ENCODE measurements at places on chromosomes 1 and 21.
A peak's percentile ranks its signal among the peaks of the same experiment; 100 is the strongest.

DNA sequence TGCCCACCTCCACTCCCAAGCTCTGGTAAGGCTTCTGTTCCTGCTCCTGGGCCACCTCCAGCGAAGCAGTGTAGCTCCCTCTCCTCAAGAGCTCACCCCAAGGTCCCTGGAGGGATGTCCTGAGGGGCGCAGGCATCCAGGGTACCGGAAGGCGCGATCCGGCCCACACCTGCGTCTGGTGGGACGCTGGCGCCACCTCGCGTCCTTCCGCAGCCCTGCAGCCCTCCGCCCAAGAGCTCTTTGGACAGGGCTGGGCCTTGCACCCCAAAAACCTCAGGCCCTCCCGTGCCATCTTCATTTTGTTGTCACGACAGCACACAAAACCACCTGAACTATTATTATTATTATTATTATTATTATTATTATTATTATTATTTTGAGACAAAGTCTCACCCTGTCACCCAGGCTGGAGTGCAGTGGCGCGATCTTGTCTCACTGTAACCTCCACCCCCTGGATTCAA lies 49.2 kb upstream of the PAX7 start:
- peak; percentile 21 for DNase-seq

DNA sequence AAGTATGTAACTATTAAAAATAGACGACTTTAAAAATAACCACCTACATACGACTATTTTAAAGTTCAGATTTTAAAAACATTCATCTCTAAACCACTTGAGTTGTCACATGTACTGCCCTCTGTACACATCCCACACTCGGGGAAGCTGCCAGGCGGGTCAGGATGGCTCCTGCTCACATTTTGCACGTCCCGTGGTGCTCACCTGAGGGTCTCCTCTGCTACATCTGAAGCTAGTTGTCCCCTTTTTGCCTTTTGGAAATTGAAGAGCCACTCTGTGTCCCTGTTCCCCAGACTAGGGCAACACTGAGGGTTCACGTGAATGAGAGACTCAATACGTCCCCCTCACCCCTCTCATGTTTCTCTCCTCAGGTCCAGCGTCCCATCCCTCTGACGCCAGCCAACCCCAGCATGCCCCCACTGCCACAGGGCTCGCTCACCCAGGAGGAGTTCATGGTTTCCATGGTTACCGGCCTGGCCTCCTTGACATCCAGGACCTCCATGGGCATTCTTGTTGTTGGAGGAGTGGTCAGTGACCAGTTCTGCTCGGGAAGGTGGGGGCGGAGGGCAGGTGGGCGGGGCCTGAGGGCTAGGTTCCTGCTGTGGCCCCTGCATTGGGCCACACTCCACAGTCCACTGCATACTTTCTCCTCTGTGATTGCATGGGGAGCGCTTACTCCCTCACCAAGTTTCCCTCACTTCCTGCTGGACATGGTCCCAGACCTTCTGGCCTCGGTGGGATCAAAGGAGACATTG lies 13.0 kb upstream of the MIIP start:
- DNase-seq, result peak; percentile 44

- no peak for DNase-seq
Measured at GRCh38 chr1:177569476-177569875, 398.7 kb downstream of the BRINP2 start.

GRCh38 chr1:239058190-239058589 lies 328.2 kb upstream of the CHRM3 start:
- DNase-seq, result no peak

DNA sequence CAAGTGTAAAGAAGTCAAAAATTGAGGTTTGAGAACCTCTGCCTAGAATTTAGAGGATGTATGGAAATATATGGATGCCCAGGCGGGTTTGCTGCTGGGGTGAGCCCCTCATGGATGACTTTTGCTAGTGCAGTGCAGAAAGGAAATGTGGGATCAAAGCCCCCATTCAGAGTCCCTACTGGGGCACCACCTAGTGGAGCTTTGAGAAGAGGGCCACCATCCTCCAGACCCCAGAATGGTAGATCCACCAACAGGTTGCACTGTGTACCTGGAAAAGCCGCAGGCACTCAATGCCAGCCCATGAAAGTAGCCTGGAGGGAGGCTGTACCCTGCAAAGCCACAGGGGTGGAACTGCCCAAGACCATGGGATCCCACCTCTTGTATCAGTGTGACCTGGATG lies 330.7 kb upstream of the DPYD start:
- DNase-seq, result no peak

GRCh38 chr1:12566484-12567287 lies 51.3 kb downstream of the DHRS3 start:
- no peak for DNase-seq

GRCh38 chr1:38919130-38919529 lies 22.5 kb downstream of the RHBDL2 start:
- DNase-seq, result peak; percentile 49

GRCh38 chr1:1200876-1201810 lies 5.2 kb downstream of the TNFRSF18 start:
- DNase-seq, result peak; percentile 31

DNA sequence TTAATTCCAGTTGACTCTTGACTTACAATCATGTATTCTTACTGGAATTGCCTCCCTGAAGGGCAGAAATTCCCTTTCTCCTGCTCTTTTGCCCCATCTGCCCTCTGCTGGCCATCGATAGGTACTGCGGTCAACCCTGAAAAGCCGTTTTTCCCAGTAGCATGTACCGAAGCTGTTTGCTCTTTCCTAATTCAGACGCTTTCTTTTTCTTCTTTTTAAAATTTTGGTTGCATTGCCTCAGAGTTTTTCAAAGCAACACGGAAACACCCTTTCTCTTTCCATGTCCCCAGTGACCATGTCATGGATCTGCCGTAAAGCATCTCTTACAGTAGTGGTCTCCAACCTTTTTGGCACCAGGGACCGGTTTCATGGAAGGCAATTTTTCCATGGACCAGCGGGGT lies 164.2 kb upstream of the C1orf21 start:
- peak; percentile 28 for DNase-seq

DNA sequence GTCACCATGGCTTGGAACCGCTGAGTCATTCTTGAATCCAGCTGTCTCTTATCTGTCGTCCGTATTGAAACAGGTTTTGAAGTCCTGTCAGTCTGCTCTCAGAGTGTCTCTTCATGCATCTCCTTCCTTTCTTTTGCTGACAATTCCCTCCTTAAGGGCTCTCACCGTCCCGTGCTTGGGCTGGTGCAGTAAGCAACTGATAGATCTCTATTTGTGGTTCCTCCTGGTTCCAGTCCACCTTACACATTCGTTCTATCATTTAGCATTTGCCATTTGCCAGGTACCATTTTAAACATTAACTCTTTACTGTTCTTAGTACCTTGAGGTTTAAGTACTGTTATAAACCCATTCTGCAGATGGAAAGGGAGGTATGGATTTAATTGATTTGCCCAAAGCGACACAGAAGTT lies 88.9 kb downstream of the DYRK1A start:
- DNase-seq, result no peak

GRCh38 chr1:206554211-206554610 lies 46.9 kb downstream of the RASSF5 start:
- DNase-seq, result no peak

- DNase-seq, result no peak
Measured at GRCh38 chr21:37408464-37409193, 42.1 kb downstream of the DYRK1A start.

GRCh38 chr1:66090859-66091457 lies 298.3 kb downstream of the PDE4B start:
- DNase-seq, result no peak

DNA sequence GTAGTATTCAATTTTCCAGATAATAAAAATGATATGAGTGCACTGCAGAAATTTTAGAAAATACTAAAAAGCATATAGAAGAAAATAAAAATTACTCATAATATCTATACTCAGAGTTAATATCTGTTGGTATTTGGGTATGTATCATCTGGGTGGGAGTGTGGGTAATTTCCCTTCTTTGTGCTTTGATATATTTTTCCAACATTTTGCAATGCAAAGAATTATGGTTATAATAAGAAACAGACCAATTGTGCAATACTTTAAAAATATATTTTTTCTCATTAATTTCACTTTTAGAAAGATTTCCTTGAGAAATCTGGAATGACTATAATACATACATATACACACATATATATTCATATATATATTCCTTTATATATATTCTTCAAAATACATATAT lies 665.7 kb downstream of the ADGRL2 start:
- no peak for DNase-seq

- DNase-seq, result no peak
Measured at GRCh38 chr1:154607106-154607608, 829 bp downstream of the ADAR start.

GRCh38 chr1:243930822-243931671 lies 81.0 kb upstream of the AKT3 start:
- peak; percentile 76 for DNase-seq

DNA sequence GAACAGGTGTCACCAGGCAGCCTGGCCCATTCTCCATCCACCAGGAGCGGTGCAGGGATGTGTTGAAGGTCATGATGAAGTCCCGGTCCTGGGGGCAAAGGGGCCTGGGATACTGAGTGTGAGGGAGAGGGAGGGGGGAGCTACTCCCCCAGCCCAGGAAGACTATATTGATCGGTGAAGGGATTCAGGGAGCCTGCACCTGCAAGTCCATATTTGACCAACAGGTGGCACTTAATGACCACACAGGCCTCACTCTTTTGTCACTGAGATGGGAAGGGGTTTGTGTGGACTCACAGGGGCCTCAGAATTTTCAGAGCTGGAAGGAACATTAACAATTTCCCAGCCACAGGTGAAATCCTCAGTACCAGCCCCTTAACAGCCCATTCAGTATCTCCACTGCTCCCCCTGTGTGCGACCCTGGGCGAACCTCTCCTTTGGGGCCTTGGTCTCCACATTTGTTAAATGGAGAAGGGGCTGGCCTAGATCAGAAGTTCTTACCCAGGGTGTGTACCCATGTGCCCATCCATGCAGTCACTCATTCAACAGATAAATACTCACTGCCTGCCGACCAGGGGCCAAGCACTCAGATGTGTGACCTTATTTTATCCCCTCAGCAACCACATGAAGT lies 55.6 kb downstream of the NKAIN1 start:
- DNase-seq, result peak; percentile 55

GRCh38 chr1:36151845-36152203 lies 2.5 kb upstream of the TRAPPC3 start:
- peak; percentile 63 for DNase-seq

GRCh38 chr1:73627723-73628122 lies 570.3 kb downstream of the LRRIQ3 start:
- no peak for DNase-seq

DNA sequence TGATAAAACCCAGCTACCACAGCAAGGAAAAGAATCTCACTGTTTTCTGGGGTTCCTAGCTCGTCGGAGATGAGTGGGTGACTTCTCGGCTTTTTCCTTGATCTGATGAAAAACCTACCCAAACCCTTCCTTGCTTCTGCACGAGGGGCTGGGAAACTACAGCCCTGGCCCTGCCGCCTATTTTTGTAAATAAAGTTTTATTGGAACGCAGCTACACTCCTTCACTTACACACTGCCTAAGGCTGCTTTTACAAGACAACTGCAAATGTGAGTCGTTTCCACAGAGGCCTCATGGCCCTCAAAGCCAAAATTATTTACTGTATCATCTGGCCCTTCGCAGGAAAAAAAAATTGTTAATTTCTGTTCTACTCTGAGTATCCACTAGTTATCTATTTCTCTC lies 116.0 kb upstream of the TMPRSS2 start:
- no peak for DNase-seq

- DNase-seq, result no peak
Measured at GRCh38 chr1:96357141-96357765, 364.3 kb upstream of the PTBP2 start.

DNA sequence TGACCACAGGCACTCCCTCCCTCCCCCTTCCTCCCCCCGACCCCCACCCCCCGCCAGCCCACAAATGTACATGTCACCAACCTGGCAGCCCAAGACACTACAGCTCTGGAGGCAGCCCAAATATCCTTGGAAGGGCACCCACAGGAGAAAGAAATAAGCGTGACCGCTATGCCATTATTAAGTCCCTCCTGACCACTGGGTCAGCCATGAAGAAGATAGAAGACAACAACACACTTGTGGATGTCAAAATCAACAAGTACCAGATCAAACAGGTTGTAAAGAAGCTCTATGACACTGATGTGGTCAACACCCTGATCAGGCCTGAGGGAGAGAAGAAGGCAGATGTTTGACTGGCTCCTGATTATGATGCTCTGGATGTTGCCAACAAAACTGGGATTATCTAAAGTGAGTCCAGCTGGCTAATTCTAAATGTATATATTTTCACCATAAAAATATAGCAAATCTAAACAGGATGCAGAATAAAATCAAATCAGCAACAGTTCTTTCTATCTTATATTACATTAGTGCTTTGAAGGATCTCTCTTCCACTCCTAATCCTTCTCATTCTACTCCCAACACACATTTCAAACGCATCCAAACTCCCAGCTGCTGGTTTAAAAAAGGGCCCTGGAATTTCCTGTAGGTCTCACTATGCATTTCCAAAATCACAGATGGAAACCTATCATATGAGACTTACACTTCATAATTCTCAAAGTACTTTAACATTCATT lies 77.4 kb upstream of the SLFNL1 start:
- no peak for DNase-seq

- no peak for DNase-seq
Measured at GRCh38 chr1:222772996-222773379, 36.0 kb downstream of the FAM177B start.

DNA sequence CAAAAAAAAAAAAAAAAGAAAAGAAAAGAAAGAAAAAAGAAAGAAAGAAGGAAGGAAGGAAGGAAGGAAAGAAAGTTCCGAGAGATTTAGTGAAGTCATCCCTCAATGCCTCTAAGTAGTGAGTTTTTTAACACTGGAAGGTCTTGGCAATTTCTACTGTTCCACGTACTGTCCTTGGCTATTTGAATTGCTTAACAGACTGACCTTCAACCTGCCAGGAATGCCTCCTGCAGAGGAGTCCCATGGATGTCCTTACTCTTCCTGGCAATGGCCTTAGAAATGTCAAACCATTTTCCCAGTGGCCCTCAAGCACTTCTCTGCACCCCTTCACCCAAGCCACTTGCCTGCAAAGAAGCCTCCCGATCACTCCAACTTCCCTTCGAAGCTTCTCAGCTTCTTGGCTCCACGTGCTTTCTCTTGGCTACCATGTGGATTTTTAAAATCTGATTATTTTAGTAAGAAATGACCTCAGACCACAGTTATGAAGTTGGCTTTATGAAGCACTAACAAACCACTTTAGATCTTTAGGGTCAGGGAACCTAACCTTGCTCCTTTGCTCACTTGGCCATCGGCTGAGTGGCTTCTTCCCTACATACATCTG lies 43.7 kb upstream of the ABCG1 start:
- no peak for DNase-seq

- DNase-seq, result peak; percentile 69
Measured at GRCh38 chr21:46002841-46003574, 21.4 kb downstream of the COL6A1 start.

DNA sequence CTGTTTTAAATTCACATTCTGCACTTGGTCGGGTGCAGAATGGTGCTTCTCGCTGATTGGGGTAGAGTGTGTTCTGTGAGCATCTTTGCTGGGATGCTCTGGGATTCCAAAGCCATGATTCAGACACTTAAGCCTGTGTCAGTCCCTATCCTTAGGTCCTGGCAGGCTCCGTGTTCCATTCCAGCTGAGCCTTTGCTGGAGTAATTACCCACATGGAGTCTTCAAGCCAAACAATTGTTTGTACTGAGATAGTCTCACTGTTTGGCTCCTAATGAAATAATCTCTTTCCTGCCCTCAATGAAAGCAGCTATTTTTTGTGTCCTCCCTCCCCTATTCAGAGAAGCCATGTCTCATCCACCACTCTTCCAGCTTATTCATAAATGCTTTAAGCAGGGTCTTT lies 18.7 kb downstream of the SMAP2 start:
- no peak for DNase-seq

Data from posterior cingulate gyrus (tissue), 11 donors.